ENCODE measurements at places on chromosomes 4 and X.

GRCh38 chr4:25638221-25638601 is 17.4 kb upstream of the SLC34A2 start:
- no peak for DNase-seq

GRCh38 chrX:24148121-24148520 is 1.4 kb upstream of the ZFX start:
- no peak for DNase-seq

GRCh38 chr4:182807767-182808548 is 109.2 kb downstream of the DCTD start:
- DNase-seq, result no peak

- no peak for DNase-seq
Observed at GRCh38 chr4:40112027-40112792, 55.6 kb downstream of the N4BP2 start.

- no peak for DNase-seq
Observed at GRCh38 chr4:118389721-118390120, 36.9 kb upstream of the PRSS12 start.

- no peak for DNase-seq
Observed at GRCh38 chr4:159395693-159396092, 292.8 kb downstream of the RAPGEF2 start.

GRCh38 chrX:118115953-118116712 is 477 bp downstream of the KLHL13 start:
- peak; percentile 25 for DNase-seq

GRCh38 chr4:131547506-131547981 is 1601.5 kb upstream of the PCDH10 start:
- DNase-seq, result no peak

DNA sequence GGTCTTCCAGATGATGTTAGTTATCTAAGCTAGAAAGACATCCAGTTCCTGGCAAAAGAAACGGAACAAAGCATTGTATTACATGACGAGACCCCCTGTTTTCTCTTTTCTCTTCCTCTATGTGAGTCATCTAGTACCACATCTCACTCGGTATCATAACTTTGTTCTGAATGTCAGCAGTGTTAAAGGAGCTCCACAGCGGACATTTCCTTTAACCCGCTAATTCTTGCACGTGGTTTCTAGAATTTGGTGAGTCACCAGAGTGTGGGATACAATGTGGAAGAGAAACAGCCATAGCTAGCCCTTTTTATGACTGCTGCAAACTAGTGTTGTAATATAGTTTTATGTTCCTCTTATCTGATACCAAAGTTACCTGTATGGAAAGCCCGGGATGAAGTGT is 243.7 kb downstream of the TENM3 start:
- no peak for DNase-seq

DNA sequence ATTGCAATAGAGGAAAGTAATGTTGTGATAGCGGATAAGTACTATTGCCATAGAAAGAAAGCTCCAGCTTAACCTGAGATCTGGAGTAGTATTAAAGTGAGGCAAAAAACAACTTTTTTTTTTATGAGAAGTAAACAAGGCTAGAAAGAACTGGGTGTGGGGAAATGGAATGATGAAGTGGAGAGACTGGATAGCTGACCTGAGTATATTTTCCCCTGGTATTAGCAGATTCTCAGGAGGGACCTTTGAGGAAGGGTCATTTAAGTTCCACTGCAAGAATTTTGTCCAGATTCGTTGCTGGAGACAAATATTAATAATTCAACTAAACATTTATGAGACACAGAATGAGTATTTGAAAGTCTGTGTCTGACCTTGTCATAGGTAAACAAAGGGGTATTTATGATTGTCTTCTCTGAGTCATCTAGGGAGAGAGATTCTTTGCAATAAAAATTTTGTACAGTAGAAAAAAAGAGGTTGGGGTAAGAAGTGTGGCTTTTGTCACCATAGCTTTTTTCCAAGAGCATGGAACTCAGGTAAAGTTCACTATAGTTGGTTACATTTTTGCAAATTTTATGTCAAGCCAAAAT is 2095.9 kb downstream of the ARAP2 start:
- no peak for DNase-seq

DNA sequence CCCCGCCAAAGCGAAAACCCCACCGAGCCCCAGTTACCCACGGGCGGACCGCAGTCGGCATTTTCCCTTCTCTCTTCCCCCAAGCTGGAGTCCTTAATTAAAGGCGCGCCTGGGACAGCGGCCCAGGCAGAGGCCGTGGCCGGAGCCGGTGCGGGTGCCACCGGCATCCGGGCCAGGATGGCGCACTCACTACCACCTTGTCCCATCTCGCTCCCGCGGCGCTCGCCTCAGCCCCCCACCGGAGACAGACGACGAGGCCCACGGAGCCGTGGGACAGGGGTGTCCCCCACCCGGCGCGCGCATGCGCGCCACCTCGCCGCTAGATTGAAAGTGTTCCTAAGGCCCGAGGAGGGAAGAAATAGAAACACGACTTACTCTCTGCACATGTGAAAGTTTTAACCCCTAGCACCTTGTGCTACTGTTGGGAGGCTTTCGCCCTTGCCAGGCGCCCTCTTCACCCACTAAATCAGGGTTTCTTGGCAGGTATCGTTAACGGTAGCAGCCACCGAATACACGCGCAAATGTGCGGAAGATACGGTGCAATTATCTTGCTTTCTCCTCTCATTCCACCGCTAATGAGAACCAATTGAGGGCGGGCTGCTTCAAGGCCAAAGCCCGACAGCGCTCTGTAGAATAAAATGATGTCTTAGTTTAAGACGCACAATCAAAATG is 64.3 kb upstream of the CCDC160 start:
- peak; percentile 15 for DNase-seq

GRCh38 chrX:97126020-97126419 is 242.3 kb downstream of the RPA4 start:
- DNase-seq, result no peak

- no peak for DNase-seq
Observed at GRCh38 chrX:21476909-21477308, 102.7 kb downstream of the CNKSR2 start.

Data from endothelial cell (in vitro differentiated cells).